Activated T-helper 1 cell treated with anti-CD3 and anti-CD28 coated beads, Interleukin-2, amount 50 U/mL, for 16 hours (primary cell): ENCODE measurements at places on chromosomes 12 and 14.

GRCh38 chr12:13436182-13436581, 239.7 kb downstream of the EMP1 start:
- no peak for DNase-seq

DNA sequence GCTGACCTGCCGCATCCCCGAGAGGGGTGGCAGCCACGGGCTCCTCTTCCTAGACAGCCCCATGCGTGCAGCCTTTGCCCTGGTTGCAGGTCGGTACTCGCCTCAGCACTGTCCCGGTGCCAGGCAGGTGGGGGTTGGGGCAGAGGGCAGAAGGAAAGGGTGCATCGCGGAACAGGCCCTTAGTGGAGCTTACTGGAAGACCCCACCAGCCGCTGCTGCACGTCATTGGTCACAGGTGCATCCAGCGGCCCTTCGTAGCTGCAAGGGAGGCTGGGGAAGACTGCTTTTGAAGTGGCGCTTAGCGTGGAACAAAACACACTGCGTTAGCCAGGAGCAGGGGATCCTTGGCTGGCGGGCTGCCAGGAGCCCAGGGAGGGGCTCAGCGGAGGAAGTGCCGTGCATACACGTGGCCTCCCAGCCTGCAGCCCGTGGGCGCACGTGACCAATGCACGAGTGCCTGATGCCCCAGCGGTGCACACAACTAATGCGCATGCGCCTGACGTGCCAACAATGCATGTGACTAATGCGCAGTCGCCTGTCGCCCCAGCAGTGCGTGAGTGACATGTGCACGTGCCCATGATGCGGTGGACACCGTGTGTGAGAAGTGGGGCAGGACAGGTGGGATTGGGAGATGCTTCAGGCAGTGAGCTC, 5.0 kb upstream of the EP400 start:
- no peak for DNase-seq

- no peak for DNase-seq
These were observed 104.3 kb downstream of the RBM19 start for GRCh38 chr12:113861708-113862312.

- no peak for DNase-seq
These were observed 55.1 kb downstream of the TTC6 start for GRCh38 chr14:37650356-37651037.

DNA sequence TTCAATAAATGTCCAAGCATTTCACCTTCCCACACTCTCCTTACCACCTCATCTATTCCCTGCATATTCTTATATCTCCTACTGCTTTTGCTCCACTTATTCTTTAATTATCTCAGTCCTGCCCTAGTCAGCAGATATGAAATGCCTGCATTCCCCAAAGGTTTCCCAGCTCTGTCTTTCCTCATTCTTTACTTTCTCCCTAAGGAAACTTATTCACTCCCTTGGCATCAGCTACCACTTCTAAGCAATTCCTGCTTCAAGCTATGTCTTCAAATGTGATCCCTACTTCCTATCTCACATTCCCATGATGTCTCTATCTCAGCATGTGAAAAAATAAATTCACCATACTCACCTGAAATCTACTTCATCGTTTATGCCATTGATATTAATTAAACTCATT, 111.8 kb downstream of the CAPZA3 start:
- no peak for DNase-seq

DNA sequence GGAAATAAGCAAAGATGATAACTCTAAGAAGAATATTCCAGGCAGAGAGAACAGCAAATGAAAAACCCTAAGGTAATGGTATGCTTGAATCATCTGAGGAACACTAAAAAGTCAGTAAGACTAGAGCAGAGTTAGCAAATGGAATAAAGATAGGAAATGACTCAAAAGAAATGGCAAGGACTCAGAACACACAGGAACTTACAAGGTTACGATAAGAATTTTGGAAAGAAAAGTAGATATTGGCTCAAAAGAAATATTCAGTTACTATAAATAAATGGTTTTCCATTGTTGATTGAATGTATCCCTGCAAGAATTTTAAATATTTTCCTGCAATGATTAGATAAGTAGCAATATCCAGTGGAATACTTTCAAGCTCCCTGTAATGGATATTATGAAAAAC, 705.8 kb downstream of the C12orf50 start:
- no peak for DNase-seq

DNA sequence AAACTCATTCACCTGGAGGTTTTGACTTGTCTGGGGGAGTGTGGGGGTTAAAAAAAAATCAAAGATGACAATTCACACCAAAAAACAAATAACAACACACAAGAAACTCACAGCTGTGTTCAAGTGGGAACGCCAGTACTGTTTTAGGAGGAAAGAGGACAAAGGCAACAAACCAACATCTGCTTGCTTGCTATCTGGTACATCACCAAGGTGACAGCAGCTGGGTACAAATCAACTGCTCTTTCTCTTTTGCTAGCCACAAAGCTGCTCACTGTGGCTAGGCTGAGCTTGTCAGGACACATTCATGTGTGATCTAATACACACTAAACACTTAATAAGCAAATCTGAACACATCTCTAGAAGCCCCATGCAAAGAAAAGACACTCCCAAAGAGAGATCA, 128.0 kb upstream of the RAP1B start:
- no peak for DNase-seq

GRCh38 chr12:19150273-19150900, 20.9 kb downstream of the PLEKHA5 start:
- DNase-seq, result no peak

GRCh38 chr14:38505221-38505972, 249.5 kb upstream of the CLEC14A start:
- DNase-seq, result no peak

DNA sequence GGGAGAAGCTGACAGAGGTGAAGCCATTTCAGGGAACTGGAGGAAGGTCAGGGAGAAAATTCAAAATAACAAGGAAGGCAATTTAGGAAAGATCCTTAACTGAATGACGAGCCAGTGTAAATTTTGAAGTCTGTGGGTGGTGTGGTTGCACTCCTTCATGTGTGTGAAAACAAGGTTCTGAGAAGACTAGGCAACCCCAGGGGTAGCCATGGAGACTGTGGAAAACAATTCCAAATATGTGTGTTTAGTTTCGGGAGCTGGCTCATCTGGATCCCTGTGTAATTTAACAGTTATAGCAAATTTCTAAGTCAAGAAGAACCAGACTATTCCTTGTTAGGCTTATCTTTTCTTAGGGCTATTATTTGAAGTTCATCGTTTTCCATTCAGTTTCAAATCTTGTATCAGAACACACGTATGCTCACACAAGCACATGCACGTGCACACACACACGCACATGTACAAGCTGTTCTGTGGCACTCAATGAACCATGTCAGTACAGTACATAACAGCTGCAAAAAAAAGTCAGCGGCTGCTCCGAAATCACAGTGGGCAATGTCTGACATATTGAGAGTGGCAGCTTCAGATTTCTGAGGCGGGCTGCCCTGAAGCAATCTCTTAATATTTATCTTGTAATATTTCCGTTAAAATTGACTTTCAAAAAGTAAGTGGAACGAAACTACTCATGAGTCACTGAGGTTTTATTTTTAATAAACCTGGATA, 411.2 kb downstream of the AEBP2 start:
- no peak for DNase-seq

- DNase-seq, result no peak
These were observed 2.0 kb upstream of the SDS start for GRCh38 chr12:113405694-113406093.

GRCh38 chr12:120121766-120122293, 5.3 kb upstream of the RAB35 start:
- no peak for DNase-seq

GRCh38 chr12:5222011-5222461, 178.4 kb downstream of the KCNA5 start:
- DNase-seq, result no peak

- DNase-seq, result no peak
These were observed 240.5 kb downstream of the C12orf75 start for GRCh38 chr12:105570944-105571343.

DNA sequence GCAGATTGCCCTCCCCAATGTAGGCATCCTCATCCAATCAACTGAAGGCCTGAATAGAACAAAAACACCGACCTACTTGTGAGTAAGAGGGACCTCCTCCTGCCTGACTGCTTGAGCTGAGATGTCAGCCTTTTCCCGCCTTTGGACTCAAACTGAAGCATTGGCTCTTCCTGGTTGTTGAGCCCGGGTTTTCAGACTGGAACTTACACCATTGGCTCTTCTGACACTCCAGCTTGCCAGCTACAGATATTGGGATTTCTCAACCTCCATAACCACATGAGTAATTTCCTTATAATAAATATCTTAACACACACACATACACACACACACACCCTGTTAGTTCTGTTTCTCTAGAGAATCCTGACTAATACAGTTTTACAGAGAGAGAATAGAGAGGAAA, 173.4 kb upstream of the NTF3 start:
- DNase-seq, result no peak

GRCh38 chr12:89893972-89894706, 185.5 kb upstream of the ATP2B1 start:
- DNase-seq, result no peak

GRCh38 chr12:56408799-56409417, 40.3 kb downstream of the TIMELESS start:
- no peak for DNase-seq

DNA sequence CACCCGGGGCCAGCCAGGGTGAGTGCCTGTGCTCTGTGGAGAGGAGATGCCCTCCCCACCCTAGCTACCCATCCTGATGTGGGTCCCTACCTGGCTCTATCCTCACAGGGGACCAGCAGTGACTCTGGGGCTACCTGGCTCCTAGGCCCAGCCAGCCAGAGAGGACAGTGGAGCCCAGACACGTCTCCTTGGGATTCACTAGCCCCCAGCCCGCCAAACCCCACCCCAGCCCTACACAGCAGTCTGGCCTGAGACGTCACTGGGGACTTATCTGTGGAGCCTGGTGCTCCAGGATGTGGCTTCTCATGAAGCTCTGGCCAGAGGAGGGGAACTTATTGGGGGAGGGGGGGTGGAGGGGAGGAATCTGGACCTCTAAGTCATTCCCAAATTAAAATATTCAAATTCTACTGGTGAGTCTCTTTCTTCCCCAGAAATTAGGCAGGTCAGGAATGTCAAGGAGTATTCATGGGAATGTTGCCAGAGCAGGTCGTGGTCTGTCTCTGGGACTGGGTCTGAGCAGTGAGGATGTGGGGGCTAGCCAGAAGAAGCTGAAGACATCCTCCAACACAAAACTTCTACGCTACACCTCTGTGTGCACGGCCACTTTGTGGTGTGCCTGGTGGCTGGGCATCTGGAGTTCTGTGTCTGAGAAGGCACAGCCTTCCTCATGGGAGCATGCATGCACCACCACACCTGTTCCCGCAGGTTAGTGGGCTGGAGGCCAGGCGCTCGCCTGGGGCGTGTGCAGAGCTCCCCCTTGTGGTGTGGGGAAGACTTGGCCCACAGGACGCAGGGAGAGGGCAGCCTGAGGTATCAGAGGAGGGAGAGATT, 2.7 kb downstream of the CMTM5 start:
- DNase-seq, result peak; percentile 36

- no peak for DNase-seq
These were observed 44.9 kb downstream of the FOS start for GRCh38 chr14:75323571-75323970.

GRCh38 chr14:69828354-69828753, 31.3 kb upstream of the SLC10A1 start:
- no peak for DNase-seq

GRCh38 chr12:5873281-5873919, 71.7 kb downstream of the ANO2 start:
- DNase-seq, result no peak

- no peak for DNase-seq
These were observed 48.8 kb downstream of the NUAK1 start for GRCh38 chr12:106089935-106090334.

GRCh38 chr14:34129927-34130552, 179.2 kb upstream of the EGLN3 start:
- DNase-seq, result no peak

- no peak for DNase-seq
These were observed 4.8 kb downstream of the RASSF9 start for GRCh38 chr12:85831327-85831990.

- no peak for DNase-seq
These were observed 3.0 kb upstream of the ZC3H14 start for GRCh38 chr14:88559852-88560251.

DNA sequence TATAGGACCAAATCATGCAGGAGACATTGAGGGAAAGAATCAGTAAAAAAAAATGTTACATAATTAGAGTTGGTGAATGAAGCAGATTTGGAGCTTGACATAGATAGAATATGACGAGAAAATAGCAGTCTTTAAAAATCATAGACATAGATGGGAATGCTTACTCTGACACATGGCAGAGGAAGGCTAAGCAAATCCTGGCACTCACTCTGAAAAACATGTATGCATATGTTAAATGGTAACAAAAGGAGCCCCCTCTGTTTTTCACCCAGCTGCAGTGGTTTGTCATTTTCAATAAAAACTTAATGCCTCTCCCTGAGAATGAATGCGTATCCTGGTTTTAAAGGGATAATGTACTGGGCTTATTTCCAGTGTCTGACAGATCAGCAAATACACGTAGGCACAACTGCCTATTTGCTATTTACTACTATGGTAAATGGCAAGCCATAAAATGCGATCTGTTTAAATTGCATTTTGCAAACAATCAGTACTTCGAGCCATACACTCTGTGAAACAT, 561.2 kb upstream of the SEL1L start:
- no peak for DNase-seq

- no peak for DNase-seq
These were observed 44.3 kb downstream of the PELI2 start for GRCh38 chr14:56162476-56162875.
